Type B pancreatic cell (in vitro differentiated cells): ENCODE measurements at places on chromosomes 6 and 20.

DNA sequence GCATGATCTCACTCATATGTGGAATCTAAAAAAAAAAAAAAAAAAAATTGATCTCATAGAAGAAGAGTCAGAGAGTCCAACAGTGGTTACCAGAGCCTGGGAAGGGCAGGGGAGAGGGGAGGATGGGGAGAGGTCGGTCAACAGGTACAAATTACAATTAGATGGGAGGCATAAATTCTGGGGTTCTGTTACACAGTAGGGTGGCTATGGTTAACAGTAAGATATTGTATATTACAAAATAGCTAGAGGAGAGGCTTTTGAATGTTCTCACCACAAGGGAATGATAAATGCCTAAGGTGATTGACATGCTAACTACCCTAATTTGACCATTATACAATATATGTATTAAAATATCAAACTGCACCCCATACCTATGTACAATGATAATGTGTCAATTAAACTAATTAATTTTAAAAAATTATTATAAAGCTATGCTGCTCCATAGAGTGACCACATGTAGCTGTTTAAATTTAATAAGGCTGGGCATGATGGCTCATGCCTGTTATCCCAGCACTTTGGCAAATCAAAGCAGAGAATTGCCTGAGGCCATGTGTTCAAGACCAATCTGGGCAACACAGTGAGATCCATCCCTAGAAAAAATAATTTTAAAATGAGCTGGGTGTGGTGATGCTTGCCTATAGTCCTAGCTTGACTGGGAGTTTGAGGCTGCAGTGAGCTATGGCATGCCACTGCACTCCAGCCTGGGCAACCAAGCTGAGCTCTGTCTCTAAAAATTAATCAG, 70.9 kb downstream of the SNX5 start:
- DNase-seq = no peak
- no peaks in the 10 kb centered on the region for H3K36me3 ChIP-seq
- H3K27ac ChIP-seq = no peak overlapping the region
- peaks cover 25% of the 10 kb centered on the region for H3K4me1 ChIP-seq
- no peak overlapping the region for H3K4me3 ChIP-seq

GRCh38 chr6:3912361-3913076, 63.3 kb downstream of the FAM50B start:
- no peaks in the 10 kb centered on the region for H3K36me3 ChIP-seq
- DNase-seq = no peak
- H3K27me3 ChIP-seq = no peaks in the 10 kb centered on the region

DNA sequence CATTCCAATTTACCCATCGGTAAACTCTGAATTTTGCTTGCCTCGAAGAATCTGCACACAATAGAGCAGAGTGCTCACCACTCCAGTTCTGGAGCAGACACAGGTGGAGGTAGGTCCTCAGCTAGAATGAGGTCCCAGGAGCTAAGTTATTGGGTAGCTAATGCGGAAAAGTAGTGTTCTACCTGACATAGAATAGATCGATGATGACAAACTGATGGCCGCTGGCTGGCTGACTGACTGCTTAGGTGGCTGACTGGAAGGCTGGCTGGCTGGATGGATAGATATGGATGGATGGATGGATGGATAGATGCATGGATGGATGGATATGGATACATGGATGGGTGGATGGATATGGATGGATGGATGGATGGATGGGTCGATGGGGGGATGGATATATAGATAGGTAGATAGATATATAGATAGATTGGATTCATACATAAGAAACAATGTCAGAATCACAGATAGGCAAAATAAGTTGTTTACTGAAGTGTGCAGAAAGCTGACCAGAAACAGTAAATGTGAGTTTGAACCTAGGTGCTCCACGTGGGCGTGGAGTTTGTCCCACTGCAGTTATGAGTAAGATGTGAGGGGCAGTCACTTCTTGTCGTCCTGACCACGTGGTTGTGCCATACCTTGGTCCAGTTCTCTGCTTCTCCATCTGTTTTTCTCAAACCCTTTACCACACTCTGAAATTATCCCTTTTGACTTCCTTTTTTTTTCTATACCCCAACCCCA, 62.1 kb downstream of the TBXT start:
- no peaks in the 10 kb centered on the region for H3K36me3 ChIP-seq
- H3K4me3 ChIP-seq = no peak overlapping the region
- peaks cover 38% of the 10 kb centered on the region for H3K27me3 ChIP-seq
- no peaks in the 10 kb centered on the region for H3K4me1 ChIP-seq
- no peak for DNase-seq
- no peak overlapping the region for H3K27ac ChIP-seq

DNA sequence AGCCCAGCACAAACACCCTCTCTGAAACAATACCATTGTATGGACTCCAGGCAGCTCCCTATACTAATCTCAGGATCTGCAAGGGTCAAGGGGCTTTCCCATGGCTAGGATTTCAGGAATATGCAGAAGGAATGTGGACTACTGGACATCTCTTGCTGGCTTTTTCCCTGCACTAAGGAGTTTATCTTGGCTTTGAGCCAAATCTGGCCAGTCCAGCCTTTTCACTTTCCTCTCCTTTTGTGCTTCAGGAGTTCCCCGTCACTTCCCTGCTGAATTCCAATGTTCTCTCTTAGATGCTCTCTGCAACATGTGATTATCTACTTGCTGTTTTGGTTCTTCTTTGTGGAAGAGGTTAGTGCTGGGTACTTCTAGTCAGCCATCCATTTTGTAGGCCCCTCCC, 568.2 kb downstream of the HDGFL1 start:
- H3K4me1 ChIP-seq = peaks cover 11% of the 10 kb centered on the region
- no peaks in the 10 kb centered on the region for H3K27me3 ChIP-seq
- no peak overlapping the region for H3K4me3 ChIP-seq
- DNase-seq = no peak

- no peaks in the 10 kb centered on the region for H3K36me3 ChIP-seq
- H3K4me1 ChIP-seq = peaks cover 11% of the 10 kb centered on the region
- H3K27ac ChIP-seq = no peak overlapping the region
- H3K27me3 ChIP-seq = peaks cover 4% of the 10 kb centered on the region
- DNase-seq = no peak
Measured at GRCh38 chr6:147676495-147677199, 168.2 kb downstream of the SAMD5 start.

DNA sequence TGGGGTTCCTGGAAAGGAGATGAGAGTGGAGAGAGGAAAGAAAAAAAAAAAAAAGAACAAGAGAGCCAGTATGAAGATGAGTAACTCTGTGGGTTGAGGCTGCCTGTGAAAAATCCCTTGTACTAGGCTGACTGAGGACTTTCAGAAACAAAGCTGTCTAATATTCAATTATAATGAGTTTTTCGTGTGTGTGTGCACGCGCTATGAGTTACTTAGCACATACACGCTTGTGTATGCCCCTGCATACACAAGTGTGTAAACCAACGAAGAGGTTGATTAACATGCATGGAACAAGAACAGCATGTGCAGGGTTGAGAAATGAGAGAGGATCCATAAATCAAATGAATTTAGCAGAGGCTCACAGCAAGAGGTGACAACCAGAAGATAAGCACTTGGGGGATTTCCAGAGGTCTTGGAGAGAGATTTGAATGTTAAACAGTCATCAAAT, 4.8 kb upstream of the RBPJL start:
- H3K4me1 ChIP-seq = peaks cover 14% of the 10 kb centered on the region
- H3K4me3 ChIP-seq = no peak overlapping the region
- DNase-seq = no peak

DNA sequence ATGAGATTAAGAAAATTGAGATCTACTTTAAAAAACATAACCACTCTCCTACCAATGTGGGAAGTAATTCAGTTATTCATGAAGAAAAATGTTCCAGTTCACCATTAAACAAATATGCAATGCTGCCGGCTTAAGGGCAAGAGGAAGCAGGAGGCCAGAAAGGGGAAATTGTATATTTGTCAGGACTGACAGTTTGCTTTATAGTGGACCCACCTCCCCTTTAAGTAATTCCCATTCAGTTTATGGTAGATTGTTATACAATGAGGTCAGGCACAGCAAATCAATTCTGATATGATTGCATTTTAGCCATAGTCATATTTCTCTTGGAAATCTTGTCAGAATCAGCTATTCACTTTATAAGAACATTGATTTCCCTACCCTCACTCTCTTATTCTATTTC, 547.8 kb downstream of the FRK start:
- DNase-seq = no peak
- H3K4me1 ChIP-seq = peaks cover 11% of the 10 kb centered on the region
- H3K36me3 ChIP-seq = no peaks in the 10 kb centered on the region
- no peak overlapping the region for H3K4me3 ChIP-seq
- H3K27me3 ChIP-seq = no peaks in the 10 kb centered on the region
- no peak overlapping the region for H3K27ac ChIP-seq

DNA sequence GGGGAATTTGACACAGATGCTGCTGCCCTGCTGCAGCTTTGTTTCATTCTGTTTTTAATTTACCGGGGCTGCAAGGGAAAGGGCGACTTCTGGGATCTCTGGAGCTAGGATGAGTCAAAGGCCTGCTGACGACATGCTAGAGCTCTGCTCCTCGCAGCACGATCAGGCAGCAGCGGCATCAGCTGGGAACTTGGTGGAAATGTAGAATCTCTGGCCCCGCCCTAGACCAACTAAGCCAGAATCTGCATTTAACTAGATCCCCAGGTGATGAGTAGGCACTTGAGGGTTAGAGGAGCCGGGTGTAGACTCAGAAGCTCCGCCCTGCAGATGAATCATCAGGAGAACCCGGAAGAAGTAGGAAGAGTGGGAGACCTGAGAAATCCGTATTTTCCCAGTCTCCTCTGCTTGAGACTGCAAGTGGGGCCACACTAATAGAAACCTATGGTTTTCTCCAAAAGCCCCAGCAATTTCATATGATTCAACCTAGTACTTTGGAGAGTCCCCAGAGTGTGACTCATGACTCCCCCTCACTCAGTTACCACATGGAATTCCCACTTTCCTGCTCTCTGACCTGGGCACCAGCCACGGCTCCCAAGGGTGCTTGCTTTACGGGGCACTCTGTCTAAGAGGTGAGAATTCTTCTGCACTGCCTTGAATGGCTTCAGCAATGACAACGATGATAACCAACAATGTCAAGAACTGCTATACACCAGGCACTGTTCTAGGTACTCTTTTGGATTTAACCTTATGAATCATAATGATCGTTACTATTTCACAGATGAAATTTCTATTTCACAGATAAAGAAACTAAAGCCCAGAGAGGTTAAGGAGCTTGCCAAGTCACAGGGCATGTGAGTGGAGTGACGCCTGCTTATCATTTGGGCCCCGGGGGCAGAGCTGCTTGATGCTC, 18.1 kb downstream of the TUBB2B start:
- H3K4me3 ChIP-seq = peak overlapping the region; percentile 27
- DNase-seq = no peak
- peaks cover 18% of the 10 kb centered on the region for H3K4me1 ChIP-seq
- peaks cover 16% of the 10 kb centered on the region for H3K27me3 ChIP-seq

DNA sequence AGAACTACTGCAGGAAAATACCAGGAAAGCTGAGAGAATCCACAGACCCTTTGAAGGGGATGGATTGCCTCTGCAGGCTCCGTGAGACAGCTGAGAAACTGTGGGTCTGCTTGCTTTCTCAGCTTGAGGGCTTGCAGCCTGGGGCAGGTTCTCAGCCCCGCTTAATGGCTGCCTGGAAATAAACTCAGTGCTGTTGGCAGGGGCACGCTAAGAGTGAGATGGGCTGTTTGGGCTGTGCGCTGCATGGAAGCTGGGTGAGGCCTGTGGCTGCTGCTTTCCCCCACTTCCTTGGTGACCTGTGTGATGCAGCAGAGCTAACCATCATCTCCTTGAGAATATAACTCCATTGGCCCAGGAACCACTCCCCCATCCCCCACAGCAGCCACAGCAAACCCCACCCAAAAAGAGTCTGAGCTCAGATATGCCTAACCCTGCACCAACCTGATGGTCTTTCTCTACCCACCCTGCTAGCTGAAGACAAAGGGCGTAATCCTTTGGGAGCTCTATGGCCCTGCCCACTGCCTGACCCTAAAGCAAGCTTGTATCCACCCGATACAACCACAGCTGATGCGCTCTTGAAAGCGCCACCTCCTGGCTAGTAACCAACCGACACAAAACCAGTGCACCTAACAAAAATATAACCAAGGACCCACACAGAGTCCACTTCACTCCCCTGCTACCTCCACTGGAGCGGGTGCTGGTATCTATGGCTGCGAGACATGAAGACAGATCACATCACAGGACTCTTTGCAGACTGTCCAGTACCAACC, 800.6 kb upstream of the MAP3K7 start:
- H3K4me3 ChIP-seq = no peak overlapping the region
- no peak for DNase-seq
- no peak overlapping the region for H3K27ac ChIP-seq
- H3K4me1 ChIP-seq = no peaks in the 10 kb centered on the region
- H3K27me3 ChIP-seq = no peaks in the 10 kb centered on the region

- peak overlapping the region; percentile 50 for H3K27ac ChIP-seq
- no peaks in the 10 kb centered on the region for H3K27me3 ChIP-seq
- H3K4me3 ChIP-seq = no peak overlapping the region
- peaks cover 35% of the 10 kb centered on the region for H3K36me3 ChIP-seq
- peaks cover 49% of the 10 kb centered on the region for H3K4me1 ChIP-seq
Measured at GRCh38 chr20:31673943-31674463, 36.3 kb downstream of the COX4I2 start.

- H3K27me3 ChIP-seq = no peaks in the 10 kb centered on the region
- H3K36me3 ChIP-seq = peaks cover 3% of the 10 kb centered on the region
- H3K4me3 ChIP-seq = peak overlapping the region; percentile 58
- H3K4me1 ChIP-seq = peaks cover 76% of the 10 kb centered on the region
- H3K27ac ChIP-seq = peak overlapping the region; percentile 68
Measured at GRCh38 chr6:43093436-43094289, 17.5 kb downstream of the PTK7 start.

DNA sequence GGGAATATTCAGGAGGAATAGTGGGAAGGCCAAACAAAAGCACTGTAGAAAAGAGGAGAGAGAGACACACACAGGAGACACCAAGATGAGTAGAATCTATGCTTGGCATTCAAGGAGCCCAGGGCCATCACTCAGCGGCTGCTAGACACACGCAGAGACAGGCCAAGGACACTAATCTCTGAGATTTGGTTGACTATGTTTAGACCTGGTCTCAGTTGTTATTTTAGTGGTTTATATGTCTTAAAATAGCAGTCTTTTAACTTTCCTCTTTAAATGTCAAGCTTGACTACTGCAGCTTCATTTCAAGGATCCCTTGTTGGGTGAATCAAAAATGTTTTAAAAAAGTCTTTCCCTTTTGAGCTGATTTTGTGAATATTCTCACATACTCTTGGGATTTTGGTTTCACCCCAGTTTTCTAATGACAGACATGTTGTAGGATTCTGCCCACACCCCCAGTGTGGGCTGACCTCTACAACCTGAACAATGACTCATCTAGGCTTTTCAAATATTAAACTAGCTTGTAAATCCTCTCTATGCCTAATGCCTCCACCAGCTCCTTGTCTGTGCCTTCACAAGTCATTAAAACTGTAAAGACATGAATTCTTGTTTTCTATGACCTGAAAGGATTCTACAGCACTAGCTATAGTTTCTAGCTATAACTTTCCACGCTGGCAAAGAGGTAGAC, 142.7 kb upstream of the EXOC2 start:
- peaks cover 8% of the 10 kb centered on the region for H3K27me3 ChIP-seq
- DNase-seq = no peak
- H3K4me3 ChIP-seq = no peak overlapping the region

GRCh38 chr20:63178446-63178820, 37.5 kb downstream of the YTHDF1 start:
- H3K36me3 ChIP-seq = no peaks in the 10 kb centered on the region
- DNase-seq = no peak
- peaks cover 75% of the 10 kb centered on the region for H3K27me3 ChIP-seq
